Small intestine (tissue), 16 donors: ENCODE measurements at places on chromosomes 1 and 21.

DNA sequence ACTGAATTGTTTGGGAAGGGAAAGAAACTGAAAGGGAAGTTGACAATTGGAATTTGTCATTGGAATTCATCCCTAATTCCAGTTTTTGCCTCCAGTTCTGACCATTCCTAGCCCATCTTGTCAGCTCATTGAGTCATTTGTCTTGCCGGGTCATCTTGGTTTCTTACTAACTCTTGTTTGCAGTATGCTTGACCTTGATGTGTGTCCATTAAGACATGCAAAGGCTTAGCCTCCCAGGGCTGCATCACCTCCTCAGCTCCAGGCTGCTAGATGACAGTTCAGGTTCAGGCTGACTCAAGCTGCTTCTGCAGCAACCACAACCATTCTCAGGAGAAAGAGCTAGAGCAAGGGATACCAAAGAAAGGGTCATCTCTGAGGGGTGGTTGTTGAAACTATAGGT is 151.3 kb upstream of the PTGFR start:
- no peak for DNase-seq

DNA sequence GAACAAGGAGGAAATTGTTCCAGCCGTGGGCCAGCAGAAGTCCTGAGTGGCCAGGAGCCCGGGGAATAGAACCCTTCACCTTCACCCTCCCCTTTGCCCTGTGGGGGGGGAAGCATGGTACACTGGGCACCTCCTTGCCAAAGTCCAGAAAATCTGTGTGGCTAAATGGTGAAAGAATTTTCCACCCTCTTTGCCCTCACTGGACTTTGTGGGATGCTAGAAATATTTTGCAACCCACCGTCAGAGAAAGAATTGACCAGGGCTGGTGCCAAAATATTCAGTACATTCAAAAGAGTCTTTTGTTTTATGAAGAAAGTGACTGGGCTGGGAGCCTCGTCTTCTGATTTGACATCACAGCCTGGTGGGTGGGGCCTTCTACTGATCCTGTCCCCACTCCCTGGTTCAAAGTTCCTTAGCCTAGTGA is 14.6 kb downstream of the NFASC start:
- DNase-seq = peak; percentile 19

DNA sequence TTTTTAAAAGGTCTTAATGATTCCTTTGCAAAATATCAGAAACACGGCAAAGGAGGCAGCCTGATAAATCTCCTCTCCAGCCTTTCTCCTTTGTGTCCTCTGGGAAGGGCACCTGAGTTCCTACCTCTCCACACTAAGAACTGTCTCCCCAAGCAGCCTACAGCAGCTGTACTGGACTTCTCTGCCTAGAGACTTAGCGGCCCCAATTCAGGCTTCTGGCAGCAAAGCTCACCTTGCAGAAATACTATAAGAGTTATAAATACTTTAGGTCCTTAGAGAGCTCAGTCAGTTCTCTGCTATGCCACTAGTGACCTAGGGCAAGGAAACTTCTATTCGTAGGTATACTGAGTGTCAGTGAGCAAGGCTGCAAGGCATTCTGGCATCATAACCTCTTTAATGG is 33.9 kb downstream of the LRRC52 start:
- DNase-seq = no peak

DNA sequence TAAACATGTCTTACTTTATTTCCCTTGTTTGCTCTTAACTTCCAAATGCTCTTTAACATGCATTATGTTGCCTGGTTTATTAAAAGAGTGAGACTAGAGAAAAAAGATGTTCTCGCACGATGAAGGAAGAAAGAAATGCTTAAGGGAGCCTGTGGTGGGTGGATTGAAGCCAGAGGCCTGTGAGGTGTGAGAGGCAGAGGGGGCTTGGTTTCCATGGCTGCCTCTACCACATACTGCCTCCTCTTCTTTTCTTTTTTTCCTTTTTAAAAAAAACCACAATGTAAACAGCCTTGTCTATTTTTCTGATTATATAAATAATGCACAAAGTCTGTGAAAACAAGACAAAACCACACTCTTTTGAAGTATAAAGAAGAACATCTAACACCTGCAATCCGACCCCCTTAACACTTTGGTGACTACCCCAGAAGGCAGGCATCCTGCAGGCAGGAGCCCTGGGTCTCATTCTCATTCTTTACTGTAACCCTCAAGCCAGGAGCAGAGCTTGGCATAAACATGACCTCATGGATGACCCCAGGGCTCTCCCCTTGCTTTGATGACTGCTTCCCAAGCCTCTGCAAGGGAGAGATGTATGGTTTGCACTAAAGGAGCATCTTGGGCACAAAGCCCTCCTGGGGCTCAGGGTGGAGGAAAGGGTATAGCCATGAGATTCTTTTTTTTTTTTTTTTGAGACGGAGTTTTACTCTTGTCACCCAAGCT is 10.1 kb upstream of the PARP1 start:
- DNase-seq = no peak

GRCh38 chr1:173411835-173412742 is 65.0 kb upstream of the PRDX6 start:
- no peak for DNase-seq

DNA sequence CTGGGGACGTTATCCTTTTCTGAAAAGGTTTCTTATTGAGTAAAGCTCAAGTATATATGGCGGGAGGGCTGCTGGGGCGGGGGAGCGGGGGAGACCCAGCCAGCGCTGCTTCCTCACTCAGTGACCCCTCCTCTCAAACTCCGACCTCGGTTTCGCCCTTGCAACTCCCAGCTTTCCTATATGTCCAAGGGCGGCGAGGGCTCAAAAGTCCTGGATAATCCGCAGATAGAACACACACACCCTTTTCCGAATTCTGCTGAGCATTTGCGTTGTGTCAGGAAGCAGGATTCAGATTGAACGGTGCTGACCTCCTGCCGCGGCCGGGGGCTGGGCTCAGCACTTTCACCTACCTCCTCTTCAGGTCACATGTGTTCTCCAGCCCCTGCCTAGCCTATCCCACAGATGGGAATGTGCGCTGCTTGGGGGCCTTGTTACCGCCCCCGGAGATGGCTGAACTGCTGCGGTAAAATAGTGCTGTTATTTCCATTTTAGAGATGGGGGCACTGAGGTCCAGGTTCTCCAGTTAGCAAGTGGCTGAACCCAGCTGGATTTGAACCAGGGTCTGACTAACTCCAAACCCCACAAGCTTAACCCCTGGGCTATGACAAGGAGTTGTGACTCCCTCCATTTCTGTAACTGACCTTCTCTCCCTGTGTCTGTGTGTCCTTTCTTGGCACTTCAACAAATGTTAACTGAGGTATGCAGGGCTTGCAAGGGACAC is 795 bp upstream of the AHDC1 start:
- no peak for DNase-seq

DNA sequence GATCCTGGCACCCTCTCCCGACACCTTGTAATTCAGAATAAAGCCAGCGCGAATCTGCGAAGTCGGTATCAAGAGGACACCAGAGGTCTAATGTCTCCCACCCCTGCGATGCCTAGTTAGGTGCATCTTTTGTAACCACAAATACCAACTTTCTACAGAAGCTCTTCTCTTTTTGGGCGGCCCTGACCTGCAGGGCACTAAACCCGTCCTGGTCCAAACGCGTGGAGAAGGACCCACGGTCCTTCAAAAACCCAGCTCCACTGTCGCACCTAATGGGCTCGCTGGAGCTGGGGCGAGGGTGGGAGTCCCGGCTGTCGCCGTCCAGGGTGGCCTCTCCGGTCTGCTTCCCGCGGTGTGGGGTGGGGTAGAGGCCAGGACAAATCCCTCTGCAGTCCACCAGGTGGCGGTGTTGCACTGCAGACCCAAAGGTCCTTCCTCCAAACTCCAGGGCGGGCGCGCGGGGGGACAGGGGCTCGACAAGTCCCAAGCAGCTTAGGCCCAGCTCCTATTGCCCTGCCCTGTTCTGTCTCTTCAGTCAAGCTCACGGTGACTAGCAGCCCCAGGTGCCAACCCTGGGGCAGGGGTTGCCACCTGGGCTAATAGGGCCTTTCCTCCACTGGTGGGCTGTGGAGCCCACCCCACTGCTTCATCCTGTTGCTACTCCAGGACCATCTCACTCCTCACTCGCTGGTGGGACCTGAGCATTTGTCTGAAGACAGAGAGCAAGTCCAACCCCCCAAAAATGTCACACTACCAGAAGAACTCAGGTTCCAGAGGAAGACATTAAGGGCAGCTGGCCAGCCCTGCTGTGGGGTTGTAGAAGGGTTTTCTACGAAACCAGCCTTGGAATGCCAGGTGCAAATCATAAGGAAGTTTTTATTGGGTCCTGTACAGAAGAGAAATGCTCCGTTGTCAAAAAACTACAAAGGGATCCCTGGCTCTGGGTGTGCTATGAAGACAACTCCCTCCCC is 2.8 kb downstream of the HES3 start:
- peak; percentile 71 for DNase-seq

GRCh38 chr1:48718116-48718630 is 58.5 kb downstream of the BEND5 start:
- no peak for DNase-seq

- DNase-seq = no peak
These were observed 82.1 kb downstream of the TTC3 start for GRCh38 chr21:37155186-37155585.

- no peak for DNase-seq
These were observed 328.9 kb downstream of the PTBP2 start for GRCh38 chr1:97050506-97050905.

- DNase-seq = no peak
These were observed 22.1 kb downstream of the OMA1 start for GRCh38 chr1:58524353-58524945.

DNA sequence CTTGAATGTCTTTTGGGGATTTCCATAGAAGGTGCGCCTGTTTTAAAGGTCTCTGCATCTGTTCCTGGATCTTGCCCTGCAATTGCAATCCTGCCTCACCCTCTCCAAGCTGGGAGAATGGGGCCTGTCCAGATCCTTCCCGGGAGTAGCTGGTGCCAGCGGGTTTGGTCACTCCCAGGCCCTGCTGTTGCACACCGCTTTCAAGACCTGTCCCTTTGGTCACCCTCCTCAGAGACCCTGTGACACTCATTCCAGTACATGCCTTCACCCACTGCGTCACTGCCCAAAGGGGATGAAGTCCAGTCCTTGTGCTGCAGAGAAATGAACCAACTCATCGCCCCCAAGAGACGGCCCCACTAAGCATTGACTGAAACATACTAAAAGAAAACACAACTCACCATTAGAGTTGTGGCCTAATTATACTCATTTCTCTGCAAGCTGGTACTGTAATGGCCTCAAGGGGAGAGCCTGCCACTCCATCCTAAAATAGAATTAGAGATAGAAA is 1.9 kb upstream of the IRF2BP2 start:
- DNase-seq = peak; percentile 61

DNA sequence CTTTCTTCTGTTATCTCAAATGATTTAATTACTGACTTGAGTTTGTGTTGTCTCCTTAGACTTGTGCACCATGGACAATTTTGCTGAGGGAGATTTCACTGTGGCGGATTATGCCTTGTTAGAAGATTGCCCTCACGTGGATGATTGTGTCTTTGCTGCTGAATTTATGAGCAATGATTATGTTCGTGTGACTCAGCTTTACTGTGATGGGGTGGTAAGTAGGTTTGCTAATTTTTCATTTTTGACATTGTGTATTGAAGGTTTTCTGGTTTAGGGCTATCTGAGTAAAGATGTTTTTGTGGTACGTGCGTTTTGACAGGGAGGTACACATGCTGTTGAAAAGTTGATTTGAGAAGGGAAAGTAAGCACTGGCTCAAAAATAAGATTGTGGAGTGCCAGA is 14.1 kb downstream of the TTC3 start:
- DNase-seq = peak; percentile 52

DNA sequence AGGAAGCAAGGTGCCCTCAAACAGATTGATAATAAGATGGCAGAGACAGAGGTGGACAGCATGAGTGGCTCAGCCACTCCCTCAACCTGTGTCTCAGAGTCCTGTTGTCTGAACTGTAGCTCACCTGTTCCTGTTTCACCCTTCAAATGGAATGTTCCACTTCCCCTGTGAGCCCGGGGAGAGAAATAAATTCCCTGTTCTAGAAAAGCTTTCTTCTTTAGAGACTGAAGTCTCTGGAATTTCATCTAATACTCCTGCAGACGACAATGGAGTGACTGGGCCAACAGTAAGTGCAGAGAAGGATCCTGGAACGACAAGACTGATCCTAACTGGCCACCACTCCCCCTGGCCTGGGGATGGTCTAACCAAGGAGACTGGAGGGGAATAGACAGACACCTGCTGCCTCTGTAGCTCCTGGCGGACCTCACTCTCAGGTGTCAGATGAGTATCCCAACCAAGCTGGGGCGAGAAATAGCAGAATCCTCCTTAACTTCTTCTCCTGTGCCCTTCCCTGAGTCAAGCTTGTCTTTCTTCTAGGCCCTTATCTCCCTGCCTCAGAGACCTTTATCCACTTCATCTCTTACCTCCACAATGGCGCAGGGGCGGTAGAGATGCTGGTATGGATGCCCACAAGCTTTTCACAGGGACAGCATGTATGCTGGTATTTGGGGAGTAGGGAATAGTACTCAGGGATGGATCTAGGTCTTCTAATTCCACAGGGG is 45.4 kb downstream of the PLEKHA6 start:
- peak; percentile 68 for DNase-seq

DNA sequence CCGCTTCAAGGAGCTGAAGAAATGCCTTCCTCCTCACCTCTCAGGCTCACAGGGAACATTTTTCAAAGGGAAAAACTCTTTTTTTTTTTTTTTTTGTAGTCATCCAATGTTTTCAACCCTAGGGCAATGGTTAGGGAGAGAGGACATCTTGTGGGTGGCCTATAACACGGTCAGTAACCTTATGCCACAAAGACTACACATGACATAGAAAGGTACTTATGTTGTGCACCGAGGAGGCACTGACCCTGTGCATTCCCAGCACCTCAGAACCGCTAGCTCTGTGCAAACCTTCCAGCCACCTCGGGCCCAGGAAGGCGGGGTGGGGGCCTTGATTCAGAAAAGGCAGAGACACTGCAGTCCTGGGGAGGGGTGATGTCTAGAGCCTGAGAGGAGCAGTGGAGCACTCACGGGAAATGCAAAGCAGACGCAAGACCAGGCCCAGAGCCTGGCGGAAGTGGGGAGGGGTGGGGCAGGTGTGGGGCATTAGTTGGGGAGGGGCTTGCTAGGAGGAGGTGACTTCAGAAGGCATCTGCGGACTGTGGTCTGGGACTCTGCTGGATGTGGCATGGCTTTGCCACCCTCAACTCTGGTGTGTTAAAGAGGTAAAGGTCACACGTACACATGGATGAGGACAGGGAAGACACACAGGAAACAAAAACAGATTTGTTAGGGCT is 68.6 kb downstream of the MDM4 start:
- DNase-seq = no peak

- DNase-seq = peak; percentile 52
These were observed 35.4 kb downstream of the ENAH start for GRCh38 chr1:225617479-225617878.

GRCh38 chr1:238642231-238642630 is 744.1 kb upstream of the CHRM3 start:
- DNase-seq = no peak

DNA sequence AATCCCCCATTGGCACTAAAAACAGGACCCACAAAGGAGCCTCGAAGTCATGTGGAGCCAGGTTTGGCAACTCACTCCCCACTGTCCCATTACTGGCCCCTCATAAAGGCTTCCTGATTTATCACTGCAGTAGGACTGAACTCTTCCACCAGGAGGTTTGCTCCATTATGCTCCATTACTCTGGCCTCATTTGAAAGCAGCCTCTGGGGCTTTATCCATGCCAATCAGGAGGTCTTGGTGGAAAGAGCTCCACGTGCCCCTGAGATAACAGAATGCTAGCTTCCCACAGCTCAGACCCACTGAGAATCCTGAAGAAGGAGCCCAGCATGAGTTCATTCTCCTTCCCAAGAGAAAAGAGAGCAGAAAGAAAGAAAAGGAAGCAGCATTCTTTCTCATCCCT is 76.4 kb downstream of the HIVEP3 start:
- no peak for DNase-seq

GRCh38 chr21:40759061-40759460 is 87.9 kb downstream of the DSCAM start:
- DNase-seq = no peak

GRCh38 chr1:60874718-60875117 is 207.6 kb upstream of the NFIA start:
- peak; percentile 22 for DNase-seq
